ENCODE measurements at places on chromosomes 6 and 20. TPM values are rescaled to one million over a fixed set of nuclear protein-coding genes. Genes with fewer than 3 reads are reported as not detected.

DNA sequence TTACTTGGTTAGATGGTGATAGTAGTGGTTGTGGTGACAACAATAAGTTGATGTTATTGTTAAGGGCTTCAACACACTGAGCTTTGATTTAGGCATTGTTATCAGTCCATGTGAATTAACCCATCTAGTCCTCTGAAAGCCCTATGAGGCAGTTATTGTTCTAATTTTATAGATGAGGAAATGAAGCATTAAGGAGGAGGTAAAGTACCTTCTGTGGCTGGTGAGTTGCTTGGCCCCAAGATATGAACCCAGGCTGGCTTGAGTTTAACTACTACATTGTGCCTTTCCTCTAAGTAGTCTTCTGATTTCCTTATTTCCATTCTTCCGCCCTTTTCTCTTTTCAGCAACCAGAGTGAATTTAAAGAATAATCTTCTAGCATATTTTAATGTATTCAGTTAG lies 81.7 kb downstream of the QKI start:
- DNase-seq: no peak

DNA sequence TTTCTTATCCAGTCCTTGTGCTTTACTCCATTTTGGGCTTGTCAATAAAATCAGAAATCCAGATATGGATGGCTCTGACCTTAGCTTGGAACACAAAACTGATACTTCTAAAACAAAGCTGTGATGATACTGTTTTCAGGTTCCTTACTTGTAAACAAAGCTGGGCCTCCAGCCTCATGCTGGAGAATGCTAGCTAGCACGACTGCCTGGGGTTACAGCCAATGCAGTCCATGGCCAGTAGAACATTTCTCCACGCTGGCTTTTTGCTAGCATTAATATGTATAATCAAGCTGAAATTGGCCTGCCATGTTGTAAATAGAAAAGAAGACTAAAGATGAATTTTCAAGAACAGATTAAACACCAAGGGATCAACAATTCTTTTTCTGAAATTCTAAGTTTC lies 63.9 kb downstream of the MTHFD1L start:
- DNase-seq: no peak

DNA sequence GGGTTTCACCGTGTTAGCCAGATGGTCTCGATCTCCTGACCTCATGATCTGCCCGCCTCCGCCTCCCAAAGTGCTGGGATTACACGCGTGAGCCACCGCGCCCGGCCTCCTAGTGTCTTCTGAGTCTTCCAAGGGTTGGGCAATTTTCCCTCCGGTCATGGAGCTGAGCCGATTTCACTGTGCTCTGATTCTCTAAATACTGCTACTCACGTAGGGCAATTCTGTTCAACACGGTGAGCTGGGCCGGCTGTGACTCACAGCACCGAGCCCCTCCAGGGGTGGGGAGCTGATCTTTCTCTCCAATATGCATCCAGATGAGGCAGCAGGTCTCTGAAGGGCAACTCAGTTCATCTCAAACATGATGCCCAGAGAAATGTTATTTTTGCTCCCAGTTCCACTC lies 71.6 kb upstream of the CD93 start:
- DNase-seq: peak; percentile 82

DNA sequence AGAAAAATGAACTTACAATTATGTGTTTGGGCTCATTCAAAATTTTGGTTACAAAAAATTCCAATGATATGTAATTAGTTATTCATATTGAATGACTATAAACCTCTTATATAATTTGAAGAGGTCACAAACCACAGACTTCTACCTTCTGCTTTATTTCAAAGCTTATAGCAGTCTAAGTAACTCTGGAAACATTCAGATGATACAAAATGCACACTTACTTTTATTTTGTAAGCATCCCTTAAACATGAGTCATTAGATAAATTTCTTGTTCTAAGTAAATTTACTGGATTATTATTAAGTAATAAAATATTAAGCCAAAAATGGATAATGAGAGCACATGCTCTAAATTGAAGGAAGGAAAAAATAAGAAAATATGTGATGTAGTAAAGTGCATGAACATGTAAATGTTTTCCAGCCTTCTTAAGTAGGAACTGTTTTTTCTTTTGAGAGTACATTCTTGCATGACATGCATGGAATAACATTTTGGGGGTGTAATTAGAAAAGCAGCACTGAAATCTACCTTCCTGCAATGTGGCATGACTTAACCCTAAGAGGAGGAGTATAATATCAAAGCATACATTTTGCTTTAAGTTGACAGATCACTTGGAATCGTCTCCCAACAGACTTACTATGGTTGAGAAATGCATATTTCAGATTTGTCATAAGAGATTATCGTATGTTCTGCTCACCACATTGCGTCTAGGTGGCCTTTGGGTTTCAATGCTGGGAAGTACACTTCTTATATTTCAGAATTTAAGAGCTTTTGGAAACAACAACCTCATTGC lies 372.7 kb upstream of the HSF2 start:
- DNase-seq: no peak

DNA sequence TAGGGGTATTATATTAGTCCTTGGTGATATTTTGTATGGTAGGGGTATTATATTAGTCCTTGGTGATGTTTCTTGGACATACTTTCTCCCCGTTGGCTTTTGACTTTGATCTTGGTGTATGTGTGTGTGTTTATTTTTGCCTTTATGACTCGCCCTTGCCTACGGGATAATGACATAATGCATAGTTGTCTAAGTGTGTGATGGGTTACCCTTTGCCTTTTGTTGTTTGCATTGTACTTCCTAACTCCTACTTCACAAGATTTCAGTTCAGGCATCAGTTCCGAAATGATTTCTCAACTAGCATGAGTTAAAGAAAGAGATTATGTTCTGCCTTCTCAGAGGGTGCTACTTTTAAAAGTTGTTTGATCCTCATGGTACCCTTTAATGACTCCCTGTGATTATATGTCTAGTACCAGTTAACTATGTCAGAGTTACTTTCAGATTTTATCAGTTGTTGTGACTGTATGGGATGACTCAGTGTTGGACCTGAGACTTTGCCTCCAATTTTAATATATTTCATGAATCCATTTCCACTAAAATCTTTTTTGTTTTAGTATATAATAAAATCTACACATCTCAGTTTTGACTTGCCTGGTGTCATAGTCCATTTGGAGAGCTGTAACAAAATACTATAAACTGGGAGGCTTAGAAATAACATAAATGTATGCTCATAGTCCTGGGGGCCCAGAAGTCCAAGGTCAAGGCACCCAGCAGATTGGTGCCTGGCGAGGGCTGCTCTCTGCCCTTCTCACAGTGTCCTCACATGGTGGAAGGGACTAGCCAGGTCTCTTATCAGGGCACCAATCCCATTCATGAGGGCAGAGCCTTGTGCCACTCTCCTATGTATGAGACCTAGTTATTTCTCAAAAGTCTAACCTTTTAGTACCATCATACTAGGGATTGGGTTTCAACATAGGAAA lies 34.1 kb downstream of the CDYL start:
- peak; percentile 34 for DNase-seq

DNA sequence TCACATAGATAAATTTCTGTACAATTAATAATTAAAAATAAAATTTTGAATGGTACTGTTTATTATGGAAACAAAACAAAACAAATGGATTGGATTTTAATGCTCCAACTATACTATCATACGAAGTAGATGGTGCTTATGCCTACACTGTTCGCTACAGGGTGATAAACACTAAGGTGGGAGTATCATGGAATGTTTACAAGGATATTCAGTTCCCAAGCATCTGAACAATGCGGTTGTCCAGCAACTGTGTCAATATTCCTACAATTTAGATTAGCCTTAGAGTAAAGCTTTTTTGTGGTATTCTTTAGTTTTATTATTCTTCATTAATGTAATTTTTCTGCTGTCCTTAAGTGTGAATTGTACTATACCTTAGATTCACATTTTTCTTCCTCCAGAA lies 105.1 kb downstream of the MMS22L start:
- DNase-seq: no peak

DNA sequence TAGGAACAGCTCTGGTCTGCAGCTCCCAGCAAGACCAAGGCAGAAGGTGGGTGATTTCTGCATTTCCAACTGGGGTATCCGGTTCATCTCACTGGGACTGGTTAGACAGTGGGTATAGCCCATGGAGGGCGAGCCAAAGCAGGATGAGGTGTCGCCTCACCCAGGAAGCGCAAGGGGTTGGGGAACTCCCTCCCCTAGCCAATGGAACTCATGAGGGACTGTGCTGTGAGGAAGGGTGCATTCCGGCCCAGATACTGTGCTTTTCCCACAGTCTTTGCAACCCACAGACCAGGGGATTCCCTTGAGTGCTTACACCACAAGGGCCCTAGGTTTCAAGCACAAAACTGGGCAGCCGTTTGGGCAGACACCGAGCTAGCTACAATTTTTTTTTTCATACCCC lies 21.8 kb downstream of the HDDC2 start:
- no peak for DNase-seq

GRCh38 chr6:142444881-142445301 lies 143.1 kb downstream of the ADGRG6 start:
- no peak for DNase-seq

GRCh38 chr20:31594558-31595379 lies 10.3 kb upstream of the ID1 start:
- DNase-seq: peak; percentile 50

- peak; percentile 50 for DNase-seq
Measured at GRCh38 chr20:32737371-32738223, 5.7 kb downstream of the COMMD7 start.

CLDN20 gene
- not detected for total RNA-seq

VSTM2L gene
- 1.6 TPM for total RNA-seq

GPSM3 gene
- 3.9 TPM for total RNA-seq

NKX2-4 gene
- total RNA-seq: 1.1 TPM

CLPSL2 gene
- total RNA-seq: not detected

OPRL1 gene
- total RNA-seq: 0.23 TPM

FOXS1 gene
- 0.08 TPM for total RNA-seq

All from H4 (cell line).